ENCODE measurements at places on chromosomes 13 and 19. TPM values are rescaled to one million over a fixed set of nuclear protein-coding genes. Genes with fewer than 3 reads are reported as not detected.
A peak's percentile ranks its signal among the peaks of the same experiment; 100 is the strongest.

GRCh38 chr19:49691243-49692146 is 579 bp downstream of the CPT1C start:
- peak; percentile 40 for DNase-seq

DNA sequence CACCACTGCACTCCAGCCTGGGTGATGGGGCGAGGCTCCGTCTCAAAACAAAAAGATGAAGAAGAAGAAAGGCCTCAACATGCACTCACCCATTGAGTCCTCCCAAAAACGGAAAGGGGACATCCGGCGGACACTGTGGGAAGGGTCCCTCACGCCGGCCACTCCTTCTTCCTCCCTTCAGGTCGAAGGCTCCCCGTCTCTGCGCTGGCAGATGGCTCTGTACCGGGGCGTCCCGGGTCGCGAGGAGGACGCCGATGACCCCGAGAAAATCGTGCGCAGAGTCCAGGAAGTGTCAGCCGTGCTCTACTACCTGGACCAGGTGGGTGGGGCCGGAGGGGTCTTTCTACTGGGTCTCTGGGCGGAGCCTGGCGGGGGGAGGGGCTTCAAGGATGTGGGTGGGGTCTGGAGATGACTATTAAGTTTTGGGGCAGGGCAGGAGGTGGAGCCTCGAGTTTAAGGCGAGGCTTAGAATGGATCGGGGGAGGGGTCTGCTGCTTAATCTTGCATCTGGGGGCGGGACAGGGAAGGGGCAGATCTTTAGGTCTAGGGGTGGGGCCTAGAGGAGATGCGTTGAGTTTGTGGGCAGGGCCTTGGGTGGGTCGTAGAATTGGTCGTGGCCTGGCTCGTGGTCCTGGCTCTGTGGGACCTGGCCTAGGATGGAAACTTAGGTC is 90.2 kb downstream of the MAP4K1 start:
- DNase-seq = peak; percentile 36

GRCh38 chr13:34467450-34468083 is 474.5 kb upstream of the NBEA start:
- DNase-seq = no peak

GRCh38 chr13:78611040-78611439 is 7.7 kb upstream of the POU4F1 start:
- no peak for DNase-seq

GRCh38 chr19:3045885-3046697 is 16.2 kb downstream of the TLE5 start:
- no peak for DNase-seq

- peak; percentile 97 for DNase-seq
These were observed 6.0 kb downstream of the PLAUR start for GRCh38 chr19:43664018-43664417.

DNA sequence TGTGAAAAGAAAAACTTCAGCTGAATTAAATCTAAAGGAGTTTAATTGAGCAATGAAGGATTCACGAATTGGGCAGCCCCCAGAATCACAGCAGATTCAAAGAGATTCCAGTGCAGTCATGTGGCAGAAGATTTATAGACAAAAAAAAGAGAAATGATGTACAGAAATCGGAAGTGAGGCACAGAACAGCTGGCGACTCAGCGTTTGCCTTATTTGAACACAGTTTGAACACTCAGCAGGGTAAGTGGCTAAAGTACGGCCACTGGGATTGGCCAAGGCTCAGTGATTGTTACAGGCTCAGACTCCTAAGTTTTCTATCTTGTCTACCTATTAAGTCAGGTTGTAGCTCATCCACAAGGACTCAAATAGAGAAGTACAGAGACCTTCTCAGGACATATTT is 11.6 kb upstream of the CFAP97D2 start:
- DNase-seq = peak; percentile 62

The PALM gene
- 15.6 TPM for total RNA-seq

The GPC6 gene
- 0.54 TPM for total RNA-seq

The DAND5 gene
- total RNA-seq = under 0.01 TPM

The SLITRK1 gene
- under 0.01 TPM for total RNA-seq

The LNX2 gene
- total RNA-seq = 7.0 TPM
